CMK (cell line): ENCODE measurements at places on chromosomes 5 and 9.

GRCh38 chr9:83270116-83270515 lies 207.2 kb upstream of the RASEF start:
- no peak for DNase-seq

GRCh38 chr5:1401536-1402138 lies 43.6 kb downstream of the SLC6A3 start:
- DNase-seq = no peak

DNA sequence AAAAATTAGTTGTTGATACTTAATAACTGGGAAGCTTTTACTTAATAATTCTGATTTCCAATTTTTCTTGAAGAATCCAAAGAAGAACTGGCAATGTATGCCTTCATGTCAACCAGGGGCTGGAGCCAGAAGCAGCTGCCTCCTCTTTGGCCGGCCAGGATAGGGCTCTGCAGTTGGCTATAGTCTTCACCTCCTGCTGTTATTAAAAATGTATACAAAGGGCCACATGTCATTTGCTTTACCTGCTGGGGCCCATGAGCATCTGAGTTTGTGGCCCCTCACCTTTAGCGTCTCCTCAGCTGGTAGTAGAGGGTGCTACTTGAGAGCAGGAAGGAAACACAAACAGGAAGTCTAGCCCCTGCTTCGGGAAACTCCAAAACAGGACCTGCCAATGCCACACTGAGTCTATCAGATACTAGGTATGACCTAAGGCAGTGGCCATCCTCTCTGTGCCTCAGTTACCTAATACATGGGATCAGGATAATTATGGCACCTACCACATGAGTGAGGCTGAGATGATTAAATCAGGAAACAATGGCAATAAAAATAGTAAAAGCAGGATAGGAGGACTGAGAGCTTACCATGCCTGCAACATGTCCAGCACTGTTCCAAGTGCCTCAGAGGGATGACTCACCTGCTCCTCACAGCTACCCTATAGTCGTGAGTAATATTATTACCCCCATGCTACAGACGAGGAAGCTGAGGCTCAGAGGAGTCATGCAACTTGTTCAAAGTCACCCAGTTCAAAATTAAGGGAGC lies 21.3 kb downstream of the CCDC69 start:
- no peak for DNase-seq

DNA sequence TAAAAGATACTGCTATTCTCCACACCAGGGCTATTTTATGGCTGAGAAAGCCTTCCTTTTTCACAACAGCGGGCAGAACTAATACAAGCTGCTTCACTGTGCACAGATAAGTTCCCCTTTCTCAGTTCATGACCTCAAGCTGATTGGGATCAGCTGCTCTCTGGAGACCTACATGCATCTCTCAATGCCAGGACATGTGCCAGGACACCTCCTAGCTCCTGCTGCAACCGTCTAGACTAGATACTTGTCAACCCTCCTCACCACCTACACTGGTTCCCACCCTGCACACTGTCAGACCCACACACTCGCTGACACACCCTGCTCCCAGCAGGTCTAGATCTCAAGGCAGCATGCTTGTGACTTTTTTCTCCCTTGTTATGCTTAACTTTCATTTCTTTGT lies 39.8 kb downstream of the STARD4 start:
- peak; percentile 7 for DNase-seq

GRCh38 chr9:123322273-123323195 lies 33.5 kb upstream of the CRB2 start:
- DNase-seq = no peak

DNA sequence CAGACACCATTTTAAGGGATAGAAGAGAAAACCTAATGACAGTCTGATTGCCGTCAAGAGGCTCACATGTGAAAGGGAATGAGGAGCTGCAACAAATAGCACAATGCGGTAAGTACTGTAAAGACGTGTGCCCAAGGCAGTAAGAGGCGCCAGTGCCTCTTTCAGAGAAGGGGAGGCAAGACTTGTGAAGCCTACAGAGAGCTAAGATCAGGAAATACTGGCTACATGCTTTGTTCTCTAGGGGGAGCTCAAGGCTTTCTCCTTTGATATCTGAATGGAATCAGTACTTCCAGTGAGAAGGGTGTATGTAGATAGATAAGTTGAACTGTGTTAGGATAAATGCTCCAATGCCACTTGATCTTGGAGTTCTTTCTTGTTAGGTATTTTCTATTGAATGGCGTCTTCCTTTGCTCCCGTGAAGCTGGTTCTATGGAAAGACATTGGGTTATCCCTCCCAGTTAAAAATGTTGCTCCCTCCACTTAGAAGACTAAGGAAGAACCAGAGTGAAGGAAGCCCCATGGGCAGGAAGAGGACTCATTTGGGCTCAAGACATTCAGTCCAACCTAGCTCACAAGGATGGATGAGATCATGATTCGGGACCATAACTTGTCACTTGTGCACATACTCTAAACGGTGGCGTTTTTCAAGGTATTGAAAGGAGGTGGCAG lies 23.5 kb upstream of the ALDOB start:
- peak; percentile 29 for DNase-seq

- no peak for DNase-seq
These were observed 330.6 kb downstream of the NR2F1-AS1 start for GRCh38 chr5:93250424-93250823.

DNA sequence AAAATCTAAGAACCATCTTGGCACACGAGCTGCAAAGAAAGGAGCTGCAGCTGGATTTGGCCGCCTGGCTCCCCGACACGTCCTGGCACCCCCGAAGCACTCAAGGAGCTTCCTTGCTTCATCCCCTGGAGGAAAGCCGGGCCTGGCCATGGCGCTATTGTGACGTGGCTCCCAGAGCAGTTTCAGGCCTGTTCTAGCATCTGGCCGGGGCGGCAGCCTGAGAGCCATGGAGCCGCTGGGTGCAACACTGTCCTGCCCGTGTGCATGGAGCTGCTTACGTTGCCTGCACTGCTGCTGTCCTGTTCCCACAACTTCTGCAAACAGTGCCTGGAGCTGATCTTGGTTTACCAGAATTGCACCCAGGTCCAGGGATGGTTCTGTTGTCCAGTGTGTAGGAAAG lies 63.5 kb downstream of the PTPDC1 start:
- no peak for DNase-seq

DNA sequence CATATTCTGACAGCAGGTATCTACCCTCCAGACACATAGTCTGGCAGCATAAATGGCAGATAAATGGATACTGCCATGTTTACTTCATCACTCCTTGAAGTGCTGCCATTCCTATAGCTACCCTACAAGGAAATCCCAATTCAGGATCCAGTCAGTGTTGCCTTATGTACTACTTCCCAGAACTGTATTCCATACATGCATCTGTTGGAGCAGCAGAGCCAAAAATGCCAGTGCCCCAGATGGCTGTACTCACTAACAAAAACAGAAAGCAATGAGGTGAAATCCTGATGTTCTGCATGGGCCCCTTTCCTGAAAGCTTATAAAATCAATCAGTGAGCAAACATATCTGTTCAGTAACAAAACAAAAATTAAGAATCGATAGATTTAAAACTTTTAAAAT lies 490.0 kb upstream of the COX7C start:
- no peak for DNase-seq

DNA sequence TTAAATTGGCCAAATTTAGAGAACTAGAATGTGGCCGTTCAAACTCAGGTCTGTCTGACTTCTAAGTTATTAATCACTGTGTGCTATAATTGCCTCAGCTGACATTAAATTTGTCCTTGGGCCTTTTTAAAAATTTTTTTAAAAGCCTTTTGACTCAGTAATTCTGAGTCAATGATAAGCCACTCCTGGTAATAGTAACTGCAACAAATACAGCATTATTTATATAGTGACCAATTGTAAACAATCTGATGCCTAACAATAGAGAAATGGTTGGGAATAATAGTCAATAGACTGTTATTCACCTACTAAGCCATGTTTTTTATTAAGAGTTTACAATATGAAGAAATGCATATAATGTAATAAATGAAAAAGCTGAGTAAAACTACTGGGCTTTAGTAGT lies 70.9 kb upstream of the FSD1L start:
- DNase-seq = no peak

GRCh38 chr5:1415626-1416360 lies 29.4 kb downstream of the SLC6A3 start:
- no peak for DNase-seq

GRCh38 chr9:96062031-96062430 lies 186.5 kb downstream of the ERCC6L2 start:
- DNase-seq = no peak

GRCh38 chr5:82820188-82820587 lies 257.0 kb downstream of the TMEM167A start:
- no peak for DNase-seq

DNA sequence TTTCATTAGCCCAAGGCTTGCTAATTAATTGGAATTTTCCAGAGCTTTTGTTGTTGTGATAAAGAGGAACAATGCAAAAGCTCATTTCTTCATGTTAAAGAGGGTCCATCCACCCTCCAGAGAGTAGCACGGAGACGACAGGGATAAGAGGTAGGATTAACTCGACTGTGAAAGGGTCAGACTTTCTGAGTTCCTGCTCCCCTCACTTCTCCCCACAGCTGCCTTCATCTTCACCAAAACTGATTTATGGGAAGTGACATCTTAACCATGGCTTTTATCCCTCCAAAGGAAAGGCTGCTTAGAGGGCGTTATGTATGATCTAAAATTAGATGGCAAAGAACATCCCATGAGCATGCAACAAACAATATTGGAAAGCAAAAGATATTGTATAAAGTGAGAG lies 135.5 kb downstream of the GLIS3 start:
- DNase-seq = no peak

GRCh38 chr5:176862330-176862995 lies 36.7 kb downstream of the HK3 start:
- DNase-seq = no peak

DNA sequence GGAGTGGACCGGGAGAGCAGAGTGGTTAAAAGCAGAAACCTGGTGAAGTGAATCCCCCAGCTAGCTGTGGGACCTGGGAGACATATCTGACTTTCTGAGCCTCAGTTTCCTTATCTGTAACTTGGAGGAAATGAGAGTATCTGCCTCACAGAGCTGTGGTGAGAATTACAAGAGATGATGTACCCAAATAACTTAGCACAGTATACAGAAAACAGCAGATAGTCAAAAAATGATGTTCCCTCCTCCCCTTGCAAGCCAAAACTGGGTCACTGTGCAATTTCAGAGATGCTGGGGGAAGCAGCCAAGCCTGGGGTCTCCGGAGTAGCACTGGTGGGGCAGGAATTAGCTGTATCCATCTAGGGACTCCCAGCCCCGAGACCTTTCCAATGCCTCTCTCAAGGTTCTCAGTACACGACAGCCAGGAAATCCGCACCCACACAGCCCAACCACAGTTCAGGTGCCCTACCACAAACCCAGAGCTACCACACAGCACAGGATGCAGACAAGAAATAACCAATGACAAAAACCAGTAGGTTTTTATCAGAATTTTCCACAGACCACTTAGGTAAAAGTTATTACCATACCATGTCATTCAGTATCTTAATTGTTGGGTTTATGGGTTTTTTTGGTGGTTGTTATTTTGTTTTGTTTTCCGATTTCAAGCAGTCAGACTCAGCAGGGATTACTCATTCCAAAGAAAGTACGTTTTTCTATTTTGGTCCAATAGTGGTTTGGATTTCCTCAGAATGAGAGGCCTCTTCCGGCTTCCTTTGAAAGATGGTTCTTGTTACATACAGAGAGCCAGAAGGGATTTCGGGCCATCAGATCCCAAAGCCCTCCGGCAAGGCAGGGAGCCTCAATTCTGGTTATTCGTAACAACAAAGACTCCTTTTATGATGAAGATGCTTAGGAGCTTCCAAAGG lies 4.9 kb upstream of the HRH2 start:
- DNase-seq = no peak

DNA sequence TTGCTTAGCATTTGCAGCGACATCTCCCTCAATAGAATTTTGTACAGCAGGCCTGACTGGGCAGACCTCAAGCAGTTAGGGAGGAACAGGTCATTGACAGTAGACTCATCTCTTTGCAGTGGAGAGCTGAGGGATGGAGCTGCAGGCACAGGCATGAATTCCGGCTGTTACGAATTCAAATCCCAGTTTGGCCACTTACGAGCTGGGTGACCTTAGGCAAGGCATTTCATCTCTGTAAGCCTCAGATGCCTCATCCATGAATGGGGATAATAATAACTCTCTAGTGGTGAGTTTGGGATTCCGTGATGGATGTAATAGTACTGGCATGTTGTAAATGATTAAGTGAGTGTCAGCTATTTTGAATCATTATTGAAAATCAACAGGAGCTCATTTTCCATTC lies 195.3 kb downstream of the SEMA6A start:
- no peak for DNase-seq

DNA sequence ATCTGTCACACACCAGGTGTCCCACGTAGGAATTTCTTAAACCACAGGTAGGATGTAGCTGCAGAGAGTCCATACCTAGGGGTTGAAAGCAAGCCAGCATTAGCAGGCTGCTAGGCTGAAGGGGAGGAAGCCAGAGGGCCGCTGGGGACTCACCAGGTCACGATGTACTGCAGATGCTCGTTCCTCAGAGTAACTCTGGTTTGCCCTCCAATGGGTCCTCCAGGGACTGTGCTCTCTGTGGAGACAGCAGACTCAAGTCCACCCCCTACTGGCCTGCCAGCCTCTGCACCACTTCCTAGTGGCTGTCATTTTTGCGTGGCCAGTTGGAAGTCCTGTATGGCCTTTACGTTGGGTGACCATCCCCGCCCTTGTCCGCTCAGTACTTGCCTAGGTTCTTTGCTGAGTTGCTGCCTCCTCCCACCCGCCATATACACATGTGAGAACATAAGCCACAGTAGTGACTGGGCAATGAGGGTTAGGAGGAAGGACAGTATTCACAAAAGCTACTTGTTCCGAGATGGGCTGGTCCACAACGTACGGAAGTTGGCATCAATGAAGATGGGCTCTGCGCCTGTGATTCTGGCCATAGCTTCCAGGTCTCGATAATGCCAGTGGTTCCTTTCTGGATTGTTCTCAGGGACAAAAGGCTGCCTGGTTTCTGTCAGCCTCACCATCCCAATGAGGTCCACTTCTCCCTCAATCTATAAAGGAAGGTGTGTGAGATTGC lies 4.1 kb downstream of the RPL7A start:
- DNase-seq = no peak

DNA sequence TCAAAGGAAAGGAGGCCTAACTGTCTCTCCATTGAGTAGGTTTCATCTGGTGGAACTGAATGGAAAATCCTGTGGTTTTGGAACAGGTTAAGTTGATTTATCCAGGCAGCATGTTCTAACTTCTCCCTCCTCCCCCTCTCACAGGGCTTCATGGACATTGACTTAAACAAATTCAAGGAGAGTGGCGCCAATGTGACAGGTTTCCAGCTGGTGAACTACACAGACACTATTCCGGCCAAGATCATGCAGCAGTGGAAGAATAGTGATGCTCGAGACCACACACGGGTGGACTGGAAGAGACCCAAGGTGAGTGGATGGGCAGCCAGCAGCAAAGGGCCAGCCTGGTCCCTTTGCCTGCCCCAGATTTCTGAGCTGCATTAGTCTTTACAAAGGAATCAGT lies 183.9 kb downstream of the GRIA1 start:
- no peak for DNase-seq

GRCh38 chr5:159342840-159343239 lies 12.6 kb upstream of the IL12B start:
- DNase-seq = no peak

GRCh38 chr5:177024559-177024958 lies 2.1 kb downstream of the ZNF346 start:
- no peak for DNase-seq

GRCh38 chr5:67292201-67292940 lies 95.8 kb upstream of the CD180 start:
- DNase-seq = no peak
